ENCODE measurements at places on chromosomes 5 and 9.

DNA sequence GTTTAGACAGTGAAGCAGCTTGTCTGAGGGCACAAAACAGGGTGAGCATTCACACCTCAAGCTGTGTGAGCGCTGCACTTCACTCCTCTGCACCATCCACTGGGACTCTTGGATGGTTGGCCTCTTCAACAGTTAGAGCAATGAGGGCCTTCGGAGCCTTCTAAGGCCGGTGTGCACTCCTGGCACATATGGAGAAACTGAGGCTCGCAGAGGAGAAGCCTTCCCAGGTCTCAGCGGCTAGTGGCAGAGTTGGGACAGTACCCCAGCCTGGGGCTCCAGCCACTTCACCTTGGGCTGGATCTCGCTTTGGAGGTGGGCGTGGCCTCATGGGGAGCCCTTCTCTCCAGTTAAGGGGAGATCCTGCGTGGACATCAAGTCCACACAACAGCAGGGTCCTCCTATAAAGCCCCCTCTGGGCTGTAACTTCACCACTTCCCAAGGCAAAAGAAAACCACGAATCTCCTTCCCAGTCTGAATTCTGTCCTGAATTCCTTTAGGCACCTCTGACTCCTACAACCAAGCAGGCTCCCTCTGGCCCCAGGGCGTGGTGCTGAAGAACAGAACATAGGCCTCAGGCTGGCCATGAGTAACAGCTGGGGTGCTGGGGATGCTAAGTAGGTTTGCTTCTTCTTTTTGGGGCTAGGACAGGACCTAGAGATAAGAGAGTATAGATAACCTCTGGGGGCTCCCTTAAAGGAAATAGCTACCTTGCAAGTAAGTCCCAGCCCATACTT is 30.5 kb upstream of the CSF1R start:
- DNase-seq = peak; percentile 82

DNA sequence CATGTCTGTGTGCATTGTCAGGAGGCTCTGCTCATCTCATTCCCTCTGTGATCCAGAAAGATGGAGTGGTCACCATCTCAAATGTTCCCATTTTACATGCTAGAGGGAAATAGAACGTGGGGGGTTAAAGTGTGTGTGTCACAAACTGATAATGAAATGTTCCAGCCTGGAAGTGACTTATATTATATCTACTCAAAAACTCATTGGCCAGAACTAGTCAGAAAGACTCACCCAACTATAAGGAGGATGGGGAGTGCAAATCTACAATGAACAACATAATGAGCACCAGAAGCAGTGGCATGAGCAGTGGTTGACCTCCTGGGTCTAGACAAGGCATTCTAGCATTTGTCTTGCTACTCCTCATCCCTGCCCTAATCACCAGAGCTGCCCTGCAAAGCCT is 81.0 kb downstream of the HTR4 start:
- DNase-seq = no peak

GRCh38 chr5:81091199-81091598 is 131.0 kb downstream of the RASGRF2 start:
- DNase-seq = no peak

GRCh38 chr5:84816746-84817547 is 432.3 kb upstream of the EDIL3 start:
- DNase-seq = no peak

DNA sequence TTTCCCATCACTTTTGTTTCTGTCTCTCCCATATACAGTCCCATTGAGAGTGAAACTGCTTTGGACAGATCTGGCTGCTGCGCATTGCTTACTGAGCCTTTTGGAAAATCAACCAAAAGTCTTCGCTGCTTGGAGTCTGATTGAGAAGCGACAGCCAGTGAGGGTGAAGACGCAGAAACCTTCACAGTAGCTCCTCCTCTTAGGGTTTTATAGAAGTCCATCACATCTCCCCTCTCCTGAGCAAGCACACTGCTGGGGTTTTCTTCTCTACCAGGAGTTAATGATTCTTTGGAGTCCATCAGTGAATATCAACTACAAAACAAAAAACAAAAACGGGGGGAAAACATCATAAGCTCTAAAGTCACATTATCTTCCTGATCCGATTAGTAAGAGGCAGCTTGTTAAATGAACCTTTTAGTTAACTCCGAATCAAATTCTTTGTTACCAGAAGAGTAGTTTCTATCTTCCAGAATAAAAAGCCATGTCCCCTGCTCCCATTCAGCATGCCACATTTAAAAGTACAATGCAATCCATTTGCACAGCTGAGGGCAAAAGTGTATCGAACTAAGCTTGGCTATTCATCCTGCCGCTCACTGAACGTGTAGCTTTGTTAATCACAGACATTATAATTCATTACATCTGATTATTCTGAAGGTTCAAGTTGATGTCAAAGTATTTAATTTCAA is 2.8 kb downstream of the NR3C1 start:
- DNase-seq = no peak

- no peak for DNase-seq
Observed at GRCh38 chr5:134567641-134568336, 42.3 kb downstream of the JADE2 start.

DNA sequence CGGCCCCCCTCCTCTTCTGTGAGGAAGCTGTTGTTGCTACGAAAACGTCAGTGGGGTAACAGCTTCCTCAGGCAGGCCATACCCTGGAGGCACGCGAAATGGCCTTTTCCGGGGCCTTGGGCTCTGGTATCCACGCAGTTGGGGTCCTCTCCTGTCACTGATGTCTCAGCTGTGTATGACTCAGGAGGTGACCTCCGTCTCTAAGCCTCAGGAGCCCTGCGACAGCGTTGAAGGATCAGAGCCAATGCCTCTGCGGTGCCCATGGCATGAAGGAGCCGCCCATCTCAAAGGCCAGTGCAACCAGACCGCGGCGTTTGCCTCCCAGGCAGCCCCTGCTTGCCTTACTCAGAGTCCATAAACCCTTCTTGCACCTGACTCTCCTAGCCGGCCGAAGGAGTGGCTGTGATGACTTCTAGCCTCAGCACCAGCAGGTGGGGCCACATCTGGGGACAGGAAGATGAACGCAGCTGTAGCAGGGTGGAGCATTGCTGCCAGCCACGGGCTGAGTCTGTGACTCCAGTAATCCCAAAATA is 1.0 kb upstream of the MXD3 start:
- no peak for DNase-seq

GRCh38 chr5:80194468-80194867 is 61.4 kb downstream of the SERINC5 start:
- no peak for DNase-seq

DNA sequence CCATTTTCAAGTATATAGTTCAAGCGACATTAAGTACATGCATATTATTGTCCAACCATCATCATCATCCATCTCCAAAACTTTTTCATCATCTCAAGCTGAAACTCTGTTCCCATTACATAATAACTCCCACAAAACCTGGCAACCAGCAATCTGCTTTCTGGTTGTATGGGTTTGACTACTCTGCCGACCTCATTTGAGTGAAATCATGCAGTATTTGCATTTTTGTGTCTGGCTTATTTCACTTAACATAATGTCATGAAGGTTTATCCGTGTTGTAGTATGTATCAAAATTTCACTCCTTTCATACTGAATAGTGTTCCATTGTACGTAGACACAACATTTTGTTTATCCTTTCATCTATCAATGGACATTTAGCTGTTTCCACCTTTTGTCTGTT is 74.8 kb downstream of the SGCD start:
- DNase-seq = no peak

DNA sequence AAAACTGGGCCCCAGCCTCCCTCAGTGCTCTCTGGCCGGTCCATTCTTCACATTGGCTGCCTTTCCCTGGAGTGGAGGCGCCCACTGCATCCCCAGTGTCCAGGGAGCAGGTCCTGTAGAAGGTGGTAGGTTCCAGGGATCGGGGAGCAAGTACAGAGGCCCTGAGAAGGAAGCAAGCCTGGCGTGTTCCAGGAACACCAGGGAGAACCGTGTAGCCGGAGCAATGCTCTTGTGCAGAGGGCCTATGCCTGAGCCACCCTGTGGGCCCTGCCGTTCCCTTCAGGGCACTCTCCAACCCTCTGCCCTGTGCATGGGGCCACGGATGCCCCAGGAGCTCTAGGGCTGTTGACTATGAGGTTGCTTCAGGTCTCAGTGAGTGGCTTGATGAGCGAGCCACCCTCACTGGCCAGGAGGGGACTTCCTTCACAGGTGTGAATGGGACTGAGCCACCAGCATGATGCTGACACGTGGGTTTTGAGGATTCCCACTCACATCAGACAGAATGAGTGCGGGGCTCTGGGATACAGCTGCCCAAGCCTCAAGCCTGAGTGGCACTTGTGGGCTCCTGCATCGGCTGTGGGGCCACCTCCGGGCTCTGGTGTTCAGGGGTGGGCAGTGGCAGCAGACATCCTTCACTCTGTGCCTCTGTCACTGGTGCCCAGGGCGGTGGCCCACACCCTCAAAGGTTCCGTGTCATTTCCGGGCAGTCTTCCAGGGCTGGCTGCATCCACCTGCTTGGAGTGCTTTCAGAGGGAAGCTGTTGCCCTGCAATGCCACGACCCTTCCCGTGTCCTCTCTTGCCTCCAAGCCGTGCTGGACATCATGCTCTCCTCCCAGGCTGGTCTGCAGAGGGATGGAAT is 54.4 kb downstream of the ADAMTS2 start:
- no peak for DNase-seq

GRCh38 chr5:35618304-35618636 is 607 bp downstream of the SPEF2 start:
- no peak for DNase-seq

GRCh38 chr5:52725065-52725746 is 62.5 kb upstream of the ITGA1 start:
- DNase-seq = no peak

- DNase-seq = no peak
Observed at GRCh38 chr9:97307500-97308163, at the start of gene CCDC180. TSS of gene CCDC180 (plus strand) at chr9:97307659. CDS start at chr9:97308064, 405 bp downstream.

GRCh38 chr9:95286151-95286550 is 31.4 kb downstream of the FANCC start:
- no peak for DNase-seq

- DNase-seq = no peak
Observed at GRCh38 chr9:137050570-137050969, 3.3 kb downstream of the ENTPD2 start.

DNA sequence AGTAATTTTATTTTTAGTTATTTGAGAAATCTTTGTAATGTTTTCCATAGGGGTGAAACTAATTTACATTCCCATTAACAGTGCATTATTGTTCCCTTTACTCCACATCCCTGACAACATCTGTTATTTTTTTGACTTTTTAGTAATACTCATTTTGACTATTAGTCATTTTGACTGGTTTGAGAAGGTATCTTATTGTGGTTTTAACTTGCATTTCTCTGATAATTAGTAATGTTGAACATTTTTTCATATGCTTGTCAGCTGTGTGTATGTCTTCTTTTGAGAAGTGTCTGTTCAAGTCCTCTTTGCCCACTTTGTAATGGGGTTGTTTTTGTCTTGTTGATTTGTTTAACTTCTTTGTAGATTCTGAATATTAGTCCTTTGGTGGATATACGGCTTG is 27.5 kb downstream of the CCDC152 start:
- no peak for DNase-seq

DNA sequence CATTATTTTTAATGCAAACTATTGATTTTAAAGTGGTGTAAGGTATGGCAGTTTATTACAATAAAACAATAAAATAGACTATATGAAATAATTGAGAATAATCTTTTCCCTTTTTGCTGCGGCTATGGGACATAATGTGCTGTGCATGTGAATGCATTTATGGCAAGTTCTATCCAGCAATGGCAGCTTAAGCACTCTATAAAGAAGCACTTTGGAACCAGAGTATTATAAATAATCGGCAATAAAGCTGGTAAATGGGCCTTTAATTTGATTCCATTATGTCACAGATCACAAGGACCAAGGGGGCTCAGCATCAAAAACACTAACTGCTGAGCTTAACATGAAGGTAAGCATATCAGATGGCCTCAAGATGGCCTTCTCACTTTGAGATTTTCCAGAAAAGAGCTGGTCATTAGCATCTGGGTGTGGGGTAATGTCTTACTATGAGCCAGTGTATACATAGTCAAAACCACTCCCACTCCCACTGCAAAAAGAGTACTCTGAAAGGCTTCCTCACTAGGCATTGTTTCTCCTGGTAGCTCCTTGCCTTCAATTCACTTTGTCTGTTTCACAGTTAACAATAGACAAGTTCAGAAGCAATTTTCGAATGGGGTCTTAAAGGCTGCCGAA is 97.1 kb upstream of the ASTN2 start:
- DNase-seq = no peak

GRCh38 chr9:135992486-135993408 is 31.6 kb upstream of the UBAC1 start:
- DNase-seq = no peak

GRCh38 chr9:108816037-108816436 is 39.7 kb downstream of the ACTL7B start:
- no peak for DNase-seq

- DNase-seq = no peak
Observed at GRCh38 chr5:170211575-170212334, 21.0 kb upstream of the C5orf58 start.

GRCh38 chr5:58849921-58850667 is 267.2 kb downstream of the RAB3C start:
- no peak for DNase-seq

DNA sequence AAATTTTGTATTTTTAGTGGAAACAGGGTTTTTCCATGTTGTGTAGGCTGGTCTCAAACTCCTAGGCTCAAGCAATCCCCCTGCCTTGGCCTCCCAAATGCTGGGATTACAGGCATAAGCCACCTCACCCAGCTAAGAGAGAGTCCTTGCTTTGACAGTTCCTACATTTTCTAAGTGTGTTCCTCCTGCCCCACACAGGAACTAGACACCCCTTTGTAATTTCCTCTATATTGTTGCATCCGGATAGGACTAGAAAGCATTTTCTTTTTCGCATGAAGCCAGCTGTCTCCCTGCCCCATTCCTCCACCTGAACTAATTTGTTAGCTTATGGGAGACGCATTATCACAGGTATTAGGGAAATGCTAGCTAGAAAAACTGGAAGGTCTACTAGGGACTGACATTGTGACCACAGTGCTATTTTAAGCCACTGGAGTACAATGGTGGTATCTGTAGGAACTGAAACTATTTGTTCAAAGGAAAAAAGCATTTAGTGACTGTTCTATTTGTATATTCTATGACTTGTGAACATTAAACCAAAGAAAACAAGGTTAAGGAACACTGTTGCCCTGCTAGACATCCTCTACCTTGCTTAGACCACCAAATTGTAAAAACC is 214.1 kb downstream of the SMARCA2 start:
- DNase-seq = no peak

GRCh38 chr5:172648013-172648381 is 6.9 kb downstream of the NEURL1B start:
- DNase-seq = no peak

DNA sequence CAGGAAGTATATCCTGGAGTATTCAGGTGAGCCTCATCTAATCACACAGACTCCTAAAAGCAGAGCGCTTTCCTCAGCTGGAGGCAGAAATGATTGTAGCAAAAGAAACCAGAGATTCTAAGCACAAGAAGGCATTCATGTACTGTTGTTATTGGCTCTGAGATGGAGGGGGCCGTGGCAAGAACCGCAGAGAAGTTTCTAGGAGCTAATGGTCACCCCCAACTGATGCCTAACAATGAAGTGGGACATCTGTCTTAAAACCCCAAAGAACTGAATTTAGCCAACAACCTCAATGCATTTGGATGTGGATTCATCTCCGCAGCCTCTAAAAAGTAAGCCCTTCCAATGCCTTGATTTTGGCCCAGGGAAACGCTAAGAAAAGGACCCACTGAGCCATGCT is 76.3 kb downstream of the ADAMTSL1 start:
- DNase-seq = no peak
